ENCODE measurements at places on chromosomes 3 and 15.

GRCh38 chr3:37604336-37604833, 257.3 kb upstream of the CTDSPL start:
- no peak for DNase-seq

GRCh38 chr3:12990781-12991480, 82.3 kb downstream of the IQSEC1 start:
- no peak for DNase-seq

GRCh38 chr15:57379487-57379886, 3.2 kb downstream of the CGNL1 start:
- no peak for DNase-seq

- no peak for DNase-seq
Measured at GRCh38 chr15:68612979-68613740, 34.4 kb downstream of the CORO2B start.
